Activated CD8-positive, alpha-beta T cell treated with anti-CD3 and anti-CD28 coated beads for 36 hours (primary cell): ENCODE measurements at places on chromosomes 7 and 10. TPM values are rescaled to one million over a fixed set of nuclear protein-coding genes. Genes with fewer than 3 reads are reported as not detected.

GRCh38 chr7:101916876-101917275 is 99.5 kb downstream of the CUX1 start:
- H3K27ac ChIP-seq: no peak overlapping the region
- H3K27me3 ChIP-seq: no peaks in the 10 kb centered on the region
- peaks cover 6% of the 10 kb centered on the region for H3K36me3 ChIP-seq
- no peak overlapping the region for H3K4me3 ChIP-seq
- DNase-seq: no peak

- H3K36me3 ChIP-seq: no peaks in the 10 kb centered on the region
- no peaks in the 10 kb centered on the region for H3K4me1 ChIP-seq
- H3K27ac ChIP-seq: no peak overlapping the region
- H3K4me3 ChIP-seq: no peak overlapping the region
- DNase-seq: peak; percentile 4
Observed at GRCh38 chr7:137774793-137775201, 72.0 kb downstream of the DGKI start.

GRCh38 chr10:130236711-130237110 is 100.5 kb downstream of the GLRX3 start:
- no peak overlapping the region for H3K27ac ChIP-seq
- no peak overlapping the region for H3K4me3 ChIP-seq
- peaks cover 7% of the 10 kb centered on the region for H3K27me3 ChIP-seq
- DNase-seq: no peak
- no peaks in the 10 kb centered on the region for H3K4me1 ChIP-seq

DNA sequence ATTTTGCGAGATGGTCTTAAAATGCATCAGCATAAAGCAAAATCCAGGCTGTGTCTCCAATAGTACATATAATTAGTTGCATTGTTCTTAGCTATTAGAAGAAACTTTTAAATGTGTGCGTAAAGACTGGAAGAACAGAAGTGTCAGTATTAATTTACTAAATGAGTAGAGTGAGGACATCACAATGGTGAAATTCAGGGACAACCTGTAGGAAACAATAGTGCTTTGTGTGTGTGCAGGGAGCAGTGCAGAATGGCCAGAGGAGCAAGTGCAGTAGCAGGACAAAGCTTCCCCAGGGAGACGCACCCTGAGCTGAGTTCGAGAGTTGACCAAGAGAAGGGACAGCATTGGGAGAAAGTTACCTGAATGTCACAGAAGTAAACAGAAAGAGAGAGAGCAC is 13.7 kb downstream of the ITGB8 start:
- H3K36me3 ChIP-seq: no peaks in the 10 kb centered on the region
- no peak overlapping the region for H3K4me3 ChIP-seq
- no peak overlapping the region for H3K27ac ChIP-seq
- DNase-seq: no peak
- H3K27me3 ChIP-seq: peaks cover 2% of the 10 kb centered on the region

DNA sequence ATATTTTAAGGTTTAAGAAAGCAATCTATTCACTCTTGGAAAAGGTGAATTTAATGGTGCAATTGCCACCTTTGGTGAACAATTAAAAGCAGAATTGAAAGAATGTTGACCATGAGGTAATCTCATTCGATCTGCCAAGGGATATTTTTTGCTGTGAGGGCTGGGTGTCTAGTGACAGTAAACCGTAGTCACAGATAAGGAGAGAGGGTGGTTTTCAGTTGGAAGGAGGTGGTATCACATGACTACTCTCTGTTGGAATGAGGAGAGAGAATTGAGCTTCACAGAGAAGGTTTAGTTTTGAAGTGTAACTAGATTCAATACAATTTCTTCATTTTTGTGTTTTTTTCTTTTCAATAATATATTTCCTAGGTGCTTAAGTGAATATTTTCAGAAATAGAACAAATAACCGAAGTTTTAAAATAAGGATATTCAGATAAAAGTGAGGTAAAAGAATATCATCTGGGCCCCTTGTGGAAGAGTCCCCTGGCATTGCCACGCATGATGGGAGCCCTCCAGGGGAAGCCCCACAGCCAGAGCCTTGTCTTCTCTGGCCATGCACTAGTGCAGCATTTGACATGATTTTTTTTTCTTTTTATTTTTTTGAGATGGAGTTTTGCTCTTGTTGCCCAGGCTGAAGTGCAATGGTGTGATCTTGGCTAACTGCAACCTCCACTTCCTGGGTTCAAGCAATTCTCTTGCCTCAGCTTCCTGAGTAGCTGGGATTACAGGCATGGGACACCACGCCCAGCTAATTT is 73.4 kb downstream of the GPR141 start:
- H3K27me3 ChIP-seq: peaks cover 6% of the 10 kb centered on the region
- no peak overlapping the region for H3K27ac ChIP-seq
- H3K36me3 ChIP-seq: no peaks in the 10 kb centered on the region
- no peaks in the 10 kb centered on the region for H3K4me1 ChIP-seq
- no peak overlapping the region for H3K4me3 ChIP-seq

GRCh38 chr7:390761-391410 is 100.9 kb downstream of the FOXL3 start:
- no peaks in the 10 kb centered on the region for H3K27me3 ChIP-seq
- no peak for DNase-seq
- H3K27ac ChIP-seq: no peak overlapping the region
- H3K4me1 ChIP-seq: peaks cover 9% of the 10 kb centered on the region

DNA sequence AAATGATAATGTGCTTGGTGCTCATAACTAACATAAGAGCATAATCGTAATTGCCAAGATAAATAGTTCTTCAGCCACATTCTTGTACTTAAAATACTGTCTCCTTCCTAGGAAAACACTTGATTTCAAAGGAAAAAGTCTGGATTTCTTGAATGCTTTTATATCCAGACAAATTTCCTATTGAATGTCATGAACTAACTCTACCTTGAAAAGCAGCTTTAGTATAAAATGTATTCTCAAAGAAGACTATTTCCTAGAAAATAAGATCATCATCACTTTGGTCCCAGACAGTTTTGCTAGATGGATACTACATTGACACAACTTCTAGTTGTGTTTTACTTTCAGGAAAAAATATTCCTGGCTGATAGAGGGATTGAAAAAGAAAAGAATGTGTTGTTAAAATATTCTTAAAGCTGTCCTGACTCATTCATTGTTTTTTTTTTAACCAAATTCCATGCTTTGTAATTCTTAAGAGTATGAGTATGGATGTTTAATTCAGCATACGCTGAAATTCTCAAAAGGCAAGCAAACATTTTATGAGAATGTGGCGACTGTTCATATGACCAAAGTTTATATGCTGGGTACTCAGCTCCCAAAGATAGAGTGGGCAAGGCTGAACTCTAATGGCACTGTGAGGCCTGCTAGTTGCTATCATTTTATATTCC is 106.1 kb downstream of the PPP1R3A start:
- H3K27me3 ChIP-seq: no peaks in the 10 kb centered on the region
- no peaks in the 10 kb centered on the region for H3K4me1 ChIP-seq
- no peaks in the 10 kb centered on the region for H3K36me3 ChIP-seq
- H3K4me3 ChIP-seq: no peak overlapping the region
- DNase-seq: no peak

- H3K27me3 ChIP-seq: no peaks in the 10 kb centered on the region
- no peak overlapping the region for H3K27ac ChIP-seq
Observed at GRCh38 chr10:12589791-12590190, 240.4 kb downstream of the CAMK1D start.

DNA sequence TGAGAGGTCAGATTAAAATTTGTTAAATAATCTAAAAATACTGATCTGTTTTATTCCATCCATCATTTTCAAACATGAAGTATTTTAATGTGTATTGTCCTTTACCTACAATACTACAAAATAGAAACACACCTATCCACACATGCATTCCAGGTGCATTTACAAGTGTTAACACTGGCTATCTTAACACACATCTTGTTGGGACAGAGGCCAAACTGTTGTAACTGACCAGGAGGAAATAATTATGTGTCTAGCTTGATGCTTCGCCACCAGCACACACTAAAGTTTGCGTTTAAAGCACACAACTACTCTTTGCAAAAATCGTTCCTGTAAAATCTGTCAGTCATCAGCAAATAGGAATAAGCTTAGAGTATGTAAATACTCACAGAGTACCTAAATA is 2.8 kb downstream of the PANK1 start:
- H3K4me3 ChIP-seq: no peak overlapping the region
- peaks cover 6% of the 10 kb centered on the region for H3K4me1 ChIP-seq
- no peak overlapping the region for H3K27ac ChIP-seq
- no peak for DNase-seq
- peaks cover 6% of the 10 kb centered on the region for H3K27me3 ChIP-seq
- no peaks in the 10 kb centered on the region for H3K36me3 ChIP-seq

TMEM213 gene
- total RNA-seq: not detected

DOCK4 gene
- total RNA-seq: 0.32 TPM
